ENCODE measurements at places on chromosomes 12 and 14.

- no peak for DNase-seq
Measured at GRCh38 chr12:111063295-111064026, 143.1 kb upstream of the MYL2 start.

- peak; percentile 42 for DNase-seq
Measured at GRCh38 chr14:89856871-89857345, 97.6 kb downstream of the EFCAB11 start.

- DNase-seq: peak; percentile 82
Measured at GRCh38 chr12:89225808-89226411, 126.4 kb downstream of the DUSP6 start.

DNA sequence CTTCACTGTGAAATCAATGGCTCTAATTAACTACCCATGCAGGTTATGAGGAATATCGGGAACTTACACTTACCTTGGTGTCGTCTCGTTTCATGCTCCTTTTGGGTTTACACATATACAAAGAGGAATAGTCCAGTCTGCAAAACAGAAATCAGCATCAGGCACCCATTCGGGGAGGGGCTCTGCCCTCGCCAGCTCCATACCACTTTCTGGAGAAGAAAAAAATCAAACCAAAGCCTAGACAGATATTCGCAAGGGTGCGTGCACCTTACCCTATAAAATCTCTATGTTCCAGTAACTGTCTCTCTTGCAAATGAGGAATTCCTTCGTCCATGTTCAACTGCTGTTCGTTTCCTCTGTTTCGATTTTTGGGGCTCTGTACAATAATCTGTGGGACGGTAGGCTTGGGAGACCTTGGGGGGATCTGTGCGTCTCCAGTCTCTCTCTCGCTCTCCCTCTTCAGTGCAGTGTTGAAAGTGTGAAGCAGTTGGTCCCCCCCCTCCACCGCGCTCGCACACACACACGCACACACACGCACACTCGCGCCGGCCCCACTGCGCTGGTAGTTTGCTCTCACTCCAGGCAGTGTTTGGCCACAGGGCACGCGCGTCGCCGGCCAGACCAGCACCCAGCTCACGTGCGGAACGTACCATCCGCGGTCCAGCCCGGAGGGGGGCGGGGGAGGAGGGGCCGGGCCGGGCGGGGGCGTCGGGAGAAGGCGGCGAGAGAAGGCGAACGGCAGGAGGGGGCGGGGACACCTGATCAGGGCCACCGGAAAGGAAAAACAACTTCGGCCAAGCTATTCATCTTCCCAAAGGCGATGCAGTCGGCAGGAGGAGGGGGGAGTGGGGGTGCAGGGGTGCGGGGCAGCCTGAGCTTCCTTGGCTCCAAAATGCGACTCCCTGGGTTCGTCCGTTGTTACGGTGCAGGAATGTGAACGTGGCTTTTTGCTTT is at the start of gene BHLHE41:
Gene BHLHE41 (minus strand): TSS at position 592 of the 954 bp plus-strand sequence. CDS start 258 bp downstream, at position 334.
- DNase-seq: peak; percentile 86

DNA sequence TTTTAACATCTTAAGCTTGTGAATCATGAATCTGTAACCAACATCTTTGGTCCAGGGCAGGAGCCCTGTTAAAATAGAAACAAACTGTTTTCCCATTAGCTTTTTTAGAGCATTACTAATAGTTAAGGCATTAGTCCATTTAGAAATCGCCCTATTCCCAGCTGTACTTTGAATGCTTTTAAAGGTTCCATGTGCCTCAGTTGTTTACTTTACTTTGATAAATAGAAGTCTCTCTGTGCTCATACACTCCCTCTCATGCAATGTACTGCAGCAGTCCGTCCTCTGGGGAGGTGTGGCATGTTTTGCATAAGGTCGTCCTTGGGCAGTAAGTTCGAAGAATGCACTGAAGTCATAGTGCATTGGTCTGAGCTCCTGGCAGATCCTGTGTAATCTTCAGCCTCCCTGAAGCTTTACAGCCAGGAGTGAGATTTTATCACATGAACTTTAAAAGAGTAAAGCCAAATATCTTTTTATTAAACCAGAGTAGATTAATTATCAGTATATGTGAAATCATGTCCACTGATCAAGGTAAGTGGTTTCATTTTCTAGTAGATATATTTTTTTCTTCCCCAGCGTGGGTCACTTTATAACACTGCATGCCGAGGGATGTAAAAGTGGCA is 134.7 kb downstream of the FGD4 start:
- peak; percentile 86 for DNase-seq

DNA sequence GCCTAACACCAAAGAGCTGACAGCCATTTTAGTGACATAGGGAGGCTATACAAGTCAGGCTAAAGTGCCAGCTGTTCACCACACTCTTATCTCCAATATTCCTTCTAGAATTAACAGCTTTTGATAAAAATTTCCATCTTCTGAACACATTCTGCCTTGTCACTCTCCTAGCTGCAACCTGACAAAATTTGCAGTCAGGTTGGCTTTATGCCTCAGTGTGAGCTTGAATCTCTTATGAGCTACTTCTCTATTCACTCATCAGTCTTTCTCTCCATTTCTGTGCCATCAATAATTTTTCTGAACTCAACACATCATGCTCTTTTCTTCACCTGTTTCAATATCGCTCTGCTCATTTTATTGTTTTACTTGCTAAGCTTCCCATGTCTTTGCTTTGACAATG is 50.2 kb downstream of the TMTC1 start:
- DNase-seq: no peak

GRCh38 chr12:42109031-42109430 is 35.6 kb downstream of the GXYLT1 start:
- no peak for DNase-seq

GRCh38 chr12:55742719-55743405 is at the start of gene GDF11:
TSS of gene GDF11 (plus strand) at chr12:55743122. CDS start at chr12:55743317, 195 bp downstream.
- DNase-seq: peak; percentile 94

DNA sequence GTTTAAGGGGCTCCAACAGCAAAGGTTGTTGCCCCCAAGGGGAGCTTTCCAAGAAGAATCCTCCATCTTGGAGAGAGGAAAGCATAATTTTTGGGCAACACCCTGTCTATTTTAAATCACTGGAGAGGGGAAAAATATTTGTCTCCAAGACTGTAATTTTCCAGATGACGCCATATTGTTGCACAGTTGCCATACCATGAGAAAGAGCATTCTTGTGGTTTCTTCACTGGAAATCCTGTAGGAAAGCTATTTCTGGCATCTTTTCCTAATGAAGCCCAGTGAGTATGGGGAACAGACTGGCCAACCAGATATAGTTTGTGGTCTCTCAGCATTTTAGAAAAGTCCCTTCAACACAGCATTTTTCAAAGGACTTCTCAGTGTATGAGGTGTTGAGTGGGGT is 88.1 kb upstream of the MANSC4 start:
- DNase-seq: peak; percentile 87

- DNase-seq: peak; percentile 25
Measured at GRCh38 chr14:77782202-77782601, 17.7 kb upstream of the ADCK1 start.

DNA sequence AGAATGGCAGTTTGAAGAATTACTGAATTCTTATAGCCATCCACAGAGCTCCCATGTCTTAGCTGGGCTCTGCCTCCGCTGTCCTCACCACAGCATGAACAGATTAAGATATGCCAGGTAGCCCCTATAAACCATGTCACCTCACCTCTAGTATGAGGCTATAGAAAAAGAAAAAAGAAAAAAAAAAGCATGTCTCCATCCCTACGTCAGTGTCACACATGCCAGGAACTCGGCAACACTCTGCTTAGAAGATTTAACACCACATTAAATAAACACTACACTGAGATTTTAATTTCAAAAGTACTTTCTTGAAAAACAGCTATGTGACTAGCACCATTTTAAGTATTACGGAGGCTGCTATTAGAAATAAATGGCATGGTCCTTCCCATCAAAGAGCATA is 149.4 kb downstream of the CAPZA3 start:
- no peak for DNase-seq

- DNase-seq: no peak
Measured at GRCh38 chr14:92729634-92730358, 18.6 kb downstream of the LGMN start.

DNA sequence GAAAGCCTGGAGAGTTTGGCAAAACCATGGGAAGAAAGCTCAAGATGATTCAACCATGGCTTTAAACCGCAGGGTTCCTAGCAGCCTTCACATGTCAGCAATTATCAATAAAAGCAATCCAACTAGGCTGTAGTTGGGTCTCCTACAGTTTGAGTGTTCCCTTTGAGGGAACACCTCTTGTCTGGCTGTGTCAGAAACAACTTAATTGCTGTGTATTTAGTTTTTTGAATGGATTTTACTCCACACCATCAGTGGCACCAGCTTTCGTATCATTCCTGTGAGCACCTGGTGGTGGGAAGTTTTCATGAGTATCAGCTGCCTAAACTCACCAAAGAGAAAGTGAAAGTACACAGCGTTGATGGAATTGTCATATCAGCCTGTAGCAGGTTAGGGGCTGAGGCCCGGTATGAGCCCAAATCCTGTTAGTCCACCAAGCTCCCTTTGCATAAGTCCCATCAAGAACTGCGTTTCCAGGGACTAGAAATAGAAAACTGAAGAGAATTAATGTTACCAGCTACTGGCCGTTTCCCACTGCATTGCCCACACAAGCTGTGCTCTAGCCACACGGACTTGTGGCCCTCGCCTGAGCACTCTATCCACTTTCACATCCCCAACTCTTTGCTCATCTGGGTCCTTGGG is 10.9 kb upstream of the IL26 start:
- peak; percentile 16 for DNase-seq

GRCh38 chr12:3529281-3529680 is 38.3 kb downstream of the PRMT8 start:
- DNase-seq: no peak

- no peak for DNase-seq
Measured at GRCh38 chr12:113725557-113725876, 240.6 kb downstream of the RBM19 start.

DNA sequence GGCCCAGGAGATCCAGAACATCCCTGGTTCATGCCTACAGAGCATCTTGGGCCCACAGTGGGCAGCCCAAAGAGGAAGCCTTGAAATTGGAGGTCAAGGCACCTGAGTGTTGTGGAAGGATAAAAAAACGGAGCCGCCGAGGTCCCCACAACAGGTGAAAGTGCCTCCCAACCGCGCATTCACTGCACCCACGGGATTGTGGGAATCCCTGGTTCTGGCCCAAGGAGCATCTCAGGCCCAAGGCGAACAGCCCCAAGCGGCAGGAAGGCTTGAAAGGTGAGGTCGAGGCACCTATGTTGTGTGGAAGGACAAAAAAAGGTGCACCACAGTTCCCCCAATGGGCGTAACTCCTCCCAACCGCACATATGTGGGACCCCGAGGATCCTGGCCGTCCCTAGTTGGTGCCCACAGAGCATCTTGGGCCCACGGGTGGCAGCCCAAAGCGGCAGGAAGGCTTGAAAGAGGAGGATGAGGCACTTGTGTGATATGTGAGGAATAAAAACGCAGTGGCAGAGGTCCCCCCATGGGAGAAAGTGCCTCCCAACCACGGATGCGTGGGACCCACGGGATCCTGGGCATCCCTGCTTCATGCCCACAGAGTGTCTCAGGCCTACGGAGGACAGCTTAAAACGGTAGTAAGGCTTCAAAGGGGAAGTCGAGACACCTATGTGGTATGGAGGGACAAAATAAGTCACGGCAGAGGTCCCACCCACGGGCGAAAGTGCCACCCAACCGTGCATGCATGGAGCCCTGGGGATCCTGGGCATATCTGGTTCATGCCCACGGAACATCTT is 583.9 kb downstream of the ALG10 start:
- DNase-seq: no peak
